SK-N-SH treated with all-trans-retinoic acid at 6 μM for 48 hours (cell line): ENCODE measurements at places on chromosomes 11 and 22.

- ATAC-seq, result peak; percentile 58
Observed at GRCh38 chr11:79440571-79441460, at the start of gene TENM4. Gene TENM4, minus strand, starts transcription at chr11:79441030. Its CDS starts 371,086 bp downstream, at chr11:79069944.

DNA sequence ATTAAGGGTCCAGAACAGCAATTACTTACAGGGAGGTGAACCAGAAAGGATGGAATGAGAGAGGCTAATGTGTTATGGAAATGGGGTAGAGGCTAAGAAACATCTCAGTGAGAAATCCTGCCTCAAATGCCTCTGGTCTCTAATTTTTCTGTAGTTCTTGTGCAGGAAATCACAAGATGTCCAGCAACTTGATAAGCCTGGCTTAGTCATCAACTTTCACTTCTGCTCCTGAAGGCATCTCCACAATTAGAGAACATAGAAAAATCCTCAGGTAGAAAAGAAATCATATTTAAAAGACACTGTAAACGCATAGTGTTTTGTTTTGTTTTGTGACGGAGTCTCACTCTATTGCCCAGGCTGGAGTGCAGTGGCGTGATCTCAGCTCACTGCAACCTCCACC is 18.7 kb downstream of the MRGPRX4 start:
- ATAC-seq, result no peak

GRCh38 chr11:115127790-115128189 is 376.4 kb downstream of the CADM1 start:
- no peak for ATAC-seq

- ATAC-seq, result no peak
Observed at GRCh38 chr11:71325418-71326327, 73.3 kb upstream of the SHANK2 start.

- no peak for ATAC-seq
Observed at GRCh38 chr11:130533113-130533798, 84.8 kb downstream of the ADAMTS15 start.

DNA sequence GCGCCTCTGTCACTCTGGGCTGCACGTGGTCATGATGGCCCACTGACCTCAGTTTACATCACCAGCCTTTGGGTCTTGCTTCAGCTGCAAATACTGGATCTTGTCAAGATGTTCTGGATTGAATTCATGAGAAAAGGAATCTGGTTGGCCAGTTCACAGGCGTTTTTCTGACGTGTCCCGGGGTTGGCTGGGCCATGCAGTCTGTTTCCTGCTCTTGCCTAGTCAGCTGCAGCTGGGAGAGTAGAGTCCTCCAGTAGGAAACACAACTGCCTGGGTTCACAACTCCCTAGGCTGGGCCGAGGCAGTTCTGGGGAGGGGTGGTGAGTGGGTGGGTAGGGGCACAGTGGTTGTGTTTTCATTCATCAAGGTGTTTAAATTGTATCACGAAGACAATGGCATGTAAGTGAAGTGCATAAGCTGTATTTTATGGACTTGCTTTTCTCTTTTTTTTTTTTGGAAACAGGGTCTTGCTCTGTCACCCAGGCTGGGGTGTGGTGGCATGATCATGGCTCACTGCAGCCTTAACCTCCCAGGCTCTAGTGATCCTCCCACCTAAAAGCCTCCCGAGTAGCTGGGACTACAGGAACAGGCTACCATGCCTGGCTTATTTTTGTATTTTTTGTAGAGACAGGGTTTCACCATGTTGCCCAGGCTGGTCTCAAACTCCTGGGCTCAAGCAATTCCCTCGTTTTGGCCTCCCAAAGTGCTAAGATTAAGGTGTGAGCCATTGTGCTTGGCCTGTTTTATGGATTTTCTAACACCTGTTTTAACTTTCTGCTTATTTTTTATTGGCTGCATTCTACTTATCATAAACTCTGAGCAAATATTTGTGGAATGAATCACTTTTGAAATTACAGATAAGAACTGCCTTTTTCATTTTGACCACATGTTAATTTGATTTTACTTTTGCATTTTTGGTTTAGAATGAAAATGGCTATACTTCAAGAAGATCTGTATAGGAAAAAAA is 54.0 kb upstream of the PITPNB start:
- no peak; the same call in 1 of the 3 replicates for ATAC-seq

- ATAC-seq, result no peak
Observed at GRCh38 chr11:70012134-70012733, 65.9 kb upstream of the ANO1 start.

DNA sequence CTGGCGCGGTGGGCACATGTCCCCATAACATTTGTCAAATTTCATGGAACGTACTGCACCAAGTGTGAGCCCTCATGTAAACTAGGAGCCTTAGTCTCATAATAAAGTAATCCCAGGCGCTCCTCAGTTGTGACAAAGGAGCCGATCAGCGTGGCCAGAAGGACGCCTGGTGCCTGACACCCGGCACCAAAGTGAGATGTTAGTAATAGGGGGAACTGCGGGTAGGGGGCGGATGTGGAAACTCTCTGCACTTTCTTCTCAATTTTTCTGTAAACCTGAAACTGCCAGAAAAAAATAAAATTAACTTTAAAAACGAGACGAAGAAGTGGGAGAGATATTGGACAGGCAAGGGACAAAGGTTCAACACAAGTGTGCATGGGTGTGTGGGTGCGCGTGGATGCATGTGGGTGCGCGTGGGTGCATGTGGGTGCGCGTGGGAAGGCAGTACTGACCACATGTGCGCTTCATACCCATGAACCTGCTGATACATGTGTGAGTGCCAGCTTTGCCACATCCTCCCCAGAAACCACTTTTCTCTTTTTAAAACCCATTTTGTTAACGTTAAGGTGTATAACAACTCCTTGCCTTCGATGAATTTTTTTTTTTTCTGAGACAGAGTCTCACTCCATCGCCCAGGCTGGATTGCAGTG is 55.4 kb upstream of the LINC01488 start:
- ATAC-seq, result no peak

- ATAC-seq, result no peak
Observed at GRCh38 chr11:22808571-22809197, 20.9 kb downstream of the SVIP start.

GRCh38 chr11:12210200-12210599 is 99.8 kb downstream of the MICAL2 start:
- ATAC-seq, result no peak

- ATAC-seq, result peak; percentile 34; the same call in 2 of the 3 replicates
Observed at GRCh38 chr11:45259592-45259991, 26.5 kb downstream of the SYT13 start.

DNA sequence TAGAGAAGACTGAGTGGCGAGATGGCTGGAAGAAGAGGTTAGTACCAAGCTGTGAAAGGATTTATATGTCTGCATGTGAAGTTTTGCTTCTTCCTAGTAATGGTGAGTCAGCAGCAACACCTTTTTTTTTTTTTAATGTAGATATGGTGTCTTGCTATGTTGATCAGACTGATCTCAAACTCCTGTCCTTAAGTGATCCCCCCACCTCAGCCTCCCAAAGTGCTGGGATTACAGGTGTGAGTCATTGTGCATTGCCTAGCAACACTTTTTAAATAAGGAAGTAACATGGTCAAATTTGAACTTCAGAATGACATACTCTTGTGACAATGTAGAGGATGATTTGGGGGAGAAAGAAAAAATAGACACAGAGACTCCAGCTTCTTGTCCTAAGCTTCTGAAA is 6.5 kb upstream of the CSTPP1 start:
- peak; percentile 79 for ATAC-seq

- no peak for ATAC-seq
Observed at GRCh38 chr22:39144101-39144767, 8.2 kb downstream of the CBX7 start.

- ATAC-seq, result no peak
Observed at GRCh38 chr22:49904040-49904369, 14.2 kb downstream of the ALG12 start.

GRCh38 chr22:37610480-37611129 is 2.0 kb downstream of the GGA1 start:
- ATAC-seq, result no peak

GRCh38 chr11:76678321-76678720 is 7.8 kb upstream of the LRRC32 start:
- ATAC-seq, result no peak

DNA sequence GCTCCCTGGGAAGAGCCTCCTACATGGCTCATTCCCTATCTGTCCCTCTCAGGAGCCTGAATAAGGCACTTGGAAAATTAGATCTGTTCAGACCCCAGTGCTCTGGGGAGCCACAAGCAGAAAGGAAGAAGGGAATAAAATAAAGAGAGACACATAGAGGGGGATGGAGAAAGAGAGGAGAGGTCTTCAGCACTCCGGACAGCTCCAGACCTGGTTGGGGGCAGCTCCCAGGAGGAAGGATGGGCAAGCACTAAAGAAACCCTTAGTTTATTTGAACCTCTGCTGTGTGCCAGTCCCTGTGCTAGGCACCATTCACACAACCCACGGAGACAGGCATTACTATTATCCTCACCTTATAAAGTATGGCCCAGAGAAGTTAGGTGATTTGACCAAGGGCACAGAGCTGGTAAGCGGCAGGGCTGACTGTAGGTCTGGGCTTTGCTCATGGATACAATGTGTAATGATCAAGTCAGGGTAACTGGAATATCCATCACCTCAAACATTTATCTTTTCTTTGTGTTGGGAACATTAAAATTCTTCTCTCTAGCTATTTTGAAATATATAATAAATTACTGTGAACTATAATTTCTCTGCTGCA is 53.7 kb upstream of the LRRC32 start:
- ATAC-seq, result no peak

GRCh38 chr22:41915035-41915785 is at the start of gene SHISA8:
Gene SHISA8, minus strand, starts transcription at chr22:41915074. Its CDS starts 407 bp downstream, at chr22:41914667.
- ATAC-seq, result peak; percentile 23; the same call in 1 of the 3 replicates

- ATAC-seq, result no peak; the same call in 2 of the 3 replicates
Observed at GRCh38 chr11:11580841-11581411, 40.9 kb downstream of the GALNT18 start.

- no peak for ATAC-seq
Observed at GRCh38 chr11:90512846-90513245, 290.0 kb upstream of the CHORDC1 start.

GRCh38 chr11:67616431-67617242 is 9.9 kb downstream of the NDUFV1 start:
- no peak for ATAC-seq

GRCh38 chr22:34738661-34739400 is 327.1 kb upstream of the ISX start:
- ATAC-seq, result no peak

DNA sequence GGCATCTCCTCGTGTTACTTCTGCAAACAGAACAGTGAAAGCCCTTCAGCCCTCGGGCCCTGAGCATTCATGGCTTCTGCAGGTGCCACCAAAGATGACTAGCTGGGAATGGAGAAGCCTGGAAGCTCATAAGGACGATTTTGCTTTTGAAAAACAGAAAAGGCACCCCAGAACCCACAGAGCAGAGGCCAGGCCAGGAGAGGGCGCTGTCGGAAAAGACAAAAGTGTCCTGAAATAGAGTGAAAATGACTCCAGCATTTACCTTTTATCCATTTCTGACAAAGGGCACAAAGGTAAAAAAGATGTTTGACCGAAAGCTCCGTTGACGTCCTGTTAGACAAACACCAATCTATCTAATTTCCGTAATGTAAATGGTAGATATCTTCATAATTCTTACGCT is 37.6 kb downstream of the ZNF195 start:
- peak; percentile 85 for ATAC-seq

DNA sequence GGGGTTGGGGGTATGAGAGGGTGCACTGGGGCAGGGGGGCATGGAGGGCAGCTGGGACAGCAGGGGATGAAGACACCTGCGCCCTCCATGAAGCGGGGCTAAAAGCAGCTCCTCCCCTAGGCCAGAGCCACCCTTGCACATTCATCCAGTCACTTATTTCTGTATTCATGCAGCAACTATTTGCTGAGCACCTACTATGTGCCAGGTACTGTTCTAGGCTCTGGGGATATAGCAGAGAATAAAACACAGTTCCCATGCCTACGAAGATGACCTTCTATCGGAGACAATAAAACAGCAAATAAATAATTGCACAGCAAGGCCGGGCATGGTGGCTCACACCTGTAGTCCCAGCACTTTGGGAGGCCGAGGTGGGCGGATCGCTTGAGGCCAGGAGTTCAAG is 5.3 kb downstream of the ALDH3B1 start:
- no peak for ATAC-seq

DNA sequence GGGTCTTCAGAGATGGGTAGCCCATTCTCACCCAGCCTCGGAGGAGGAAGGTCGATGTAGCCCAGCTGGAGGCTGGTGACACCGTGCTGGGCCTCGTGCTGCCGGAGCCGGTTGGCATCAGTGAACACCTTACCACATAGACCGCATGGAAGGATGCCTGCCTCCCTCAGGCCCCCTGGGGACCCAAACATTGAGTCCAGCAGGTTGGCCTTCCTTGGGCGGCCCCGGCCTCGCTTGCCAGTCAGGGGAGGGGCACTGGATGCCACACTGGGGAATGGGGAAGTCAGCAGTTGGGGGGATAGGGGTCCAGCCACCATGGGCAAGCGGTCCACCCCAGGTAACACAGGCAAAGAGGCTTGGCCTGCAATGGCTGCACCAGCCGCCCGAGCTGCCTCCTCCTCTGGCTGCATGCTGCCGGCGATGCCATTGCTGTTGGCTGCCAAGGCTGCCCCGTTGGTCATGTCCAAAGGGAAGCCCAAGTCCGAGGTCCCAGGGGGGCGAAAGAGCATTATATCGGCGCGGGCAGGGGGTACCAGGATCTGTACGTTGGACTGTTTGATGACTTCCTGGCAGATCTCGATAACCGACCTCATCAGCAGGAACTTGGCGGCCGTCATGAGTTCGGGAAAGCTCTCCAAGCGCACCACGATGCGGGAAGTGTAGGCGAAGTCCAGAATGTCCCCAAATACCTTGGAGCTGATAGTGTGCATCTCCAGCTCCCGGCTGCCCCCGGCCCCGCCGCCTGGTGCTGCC is 1.4 kb downstream of the PATZ1 start:
- 0 out of 3 replicates have a peak, but pooled peaks have one; percentile 4 for ATAC-seq

GRCh38 chr11:27209562-27210005 is 153.4 kb downstream of the CCDC34 start:
- peak; percentile 82 for ATAC-seq

DNA sequence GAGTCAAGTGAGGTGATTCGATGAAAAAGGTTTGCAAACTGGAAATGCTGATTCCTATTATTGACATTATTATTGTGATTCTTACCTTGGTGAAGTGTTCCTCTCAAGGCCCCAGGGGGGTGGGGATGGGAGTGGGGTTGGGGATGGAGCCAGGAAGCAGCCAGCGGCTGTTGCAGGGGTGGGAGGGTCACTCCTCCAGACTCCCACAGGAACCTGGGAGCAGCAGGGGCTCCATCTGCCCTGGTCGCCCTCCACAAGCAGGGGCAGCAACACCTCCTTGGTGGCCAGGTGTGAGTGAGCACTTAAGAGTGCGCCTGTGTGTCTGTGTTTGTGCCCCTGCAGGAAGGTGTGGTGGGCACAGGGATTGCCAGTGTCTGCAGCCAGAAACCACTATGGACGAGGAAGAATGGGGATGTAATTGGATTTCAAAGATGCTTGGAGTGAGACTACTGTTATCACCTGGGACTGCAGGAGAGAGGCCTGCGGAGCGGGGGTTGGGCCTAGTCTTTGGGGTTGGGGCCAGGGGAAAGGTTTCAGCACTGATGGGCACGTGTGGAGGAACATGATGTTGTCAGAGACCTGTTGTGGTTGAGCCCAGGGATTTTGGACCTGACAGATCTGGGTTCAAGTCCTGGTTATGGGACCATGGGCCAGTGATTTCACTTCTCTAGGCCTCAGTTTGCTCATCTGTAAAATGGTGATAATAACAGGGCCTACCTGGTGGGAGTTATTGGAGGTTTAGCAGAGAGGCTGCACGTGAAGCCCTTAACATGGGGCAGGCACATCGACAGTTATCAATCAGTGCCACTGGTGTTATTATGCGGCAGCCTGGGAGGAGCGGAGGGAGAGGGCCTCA is 3.6 kb upstream of the TP53I11 start:
- ATAC-seq, result no peak
